ENCODE measurements at places on chromosomes 5 and 9.

GRCh38 chr5:112604732-112605630 is 132.7 kb upstream of the APC start:
- no peak for DNase-seq

- DNase-seq: peak; percentile 42
Measured at GRCh38 chr9:109652971-109653370, 127.0 kb upstream of the PALM2AKAP2 start.

- DNase-seq: peak; percentile 73
Measured at GRCh38 chr5:16784088-16784487, 152.0 kb downstream of the MYO10 start.

DNA sequence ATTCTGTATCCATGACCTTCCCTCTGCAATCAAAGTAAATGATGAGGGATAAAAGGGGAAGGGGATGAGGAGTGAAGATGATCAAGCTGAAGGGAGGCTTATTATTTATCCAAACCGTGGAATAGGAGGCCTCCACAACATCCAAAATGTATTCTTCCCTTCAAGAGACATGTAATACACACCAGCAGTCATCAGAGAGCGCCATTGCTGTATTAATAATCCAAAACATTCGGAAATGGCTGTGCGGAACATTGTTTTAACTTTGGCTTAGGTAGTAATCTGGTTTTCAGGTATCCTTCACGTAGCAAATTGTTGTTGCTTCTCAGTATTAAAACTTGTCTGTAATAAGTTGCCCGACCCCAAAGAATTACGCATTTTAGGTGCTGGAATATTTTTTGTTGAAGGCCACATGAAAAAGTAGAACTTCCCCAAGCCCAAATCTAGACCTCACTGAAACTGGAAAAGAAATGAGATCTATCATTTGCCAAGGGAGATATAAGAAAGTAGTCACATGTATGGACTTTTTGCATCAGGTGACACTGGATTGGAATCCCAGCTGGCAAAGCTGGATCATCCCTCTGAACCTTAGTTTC is 2.6 kb upstream of the BOD1 start:
- DNase-seq: peak; percentile 70

GRCh38 chr5:132459031-132459982 is 31.3 kb downstream of the IRF1 start:
- peak; percentile 85 for DNase-seq

GRCh38 chr9:14251154-14252071 is 62.5 kb downstream of the NFIB start:
- DNase-seq: peak; percentile 96

DNA sequence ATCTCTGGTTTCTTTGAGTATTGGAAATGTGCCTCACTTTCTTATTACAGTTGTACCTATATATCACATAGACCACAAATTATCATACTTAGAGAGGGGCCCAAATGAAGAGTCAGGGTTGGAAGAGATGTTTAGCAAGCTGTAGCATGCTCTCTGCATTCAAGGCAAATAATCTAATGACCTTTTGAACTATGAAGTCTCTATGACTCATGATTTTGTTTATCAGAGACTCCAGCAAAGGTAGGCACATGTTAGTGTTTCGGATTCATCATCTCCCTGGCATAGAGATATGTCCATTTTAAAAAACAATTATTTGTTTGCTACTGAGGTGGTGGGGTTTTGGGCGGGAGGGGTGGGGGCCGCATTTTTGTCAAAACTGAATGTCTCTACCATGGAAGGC is 2000.1 kb downstream of the EFNA5 start:
- no peak for DNase-seq

DNA sequence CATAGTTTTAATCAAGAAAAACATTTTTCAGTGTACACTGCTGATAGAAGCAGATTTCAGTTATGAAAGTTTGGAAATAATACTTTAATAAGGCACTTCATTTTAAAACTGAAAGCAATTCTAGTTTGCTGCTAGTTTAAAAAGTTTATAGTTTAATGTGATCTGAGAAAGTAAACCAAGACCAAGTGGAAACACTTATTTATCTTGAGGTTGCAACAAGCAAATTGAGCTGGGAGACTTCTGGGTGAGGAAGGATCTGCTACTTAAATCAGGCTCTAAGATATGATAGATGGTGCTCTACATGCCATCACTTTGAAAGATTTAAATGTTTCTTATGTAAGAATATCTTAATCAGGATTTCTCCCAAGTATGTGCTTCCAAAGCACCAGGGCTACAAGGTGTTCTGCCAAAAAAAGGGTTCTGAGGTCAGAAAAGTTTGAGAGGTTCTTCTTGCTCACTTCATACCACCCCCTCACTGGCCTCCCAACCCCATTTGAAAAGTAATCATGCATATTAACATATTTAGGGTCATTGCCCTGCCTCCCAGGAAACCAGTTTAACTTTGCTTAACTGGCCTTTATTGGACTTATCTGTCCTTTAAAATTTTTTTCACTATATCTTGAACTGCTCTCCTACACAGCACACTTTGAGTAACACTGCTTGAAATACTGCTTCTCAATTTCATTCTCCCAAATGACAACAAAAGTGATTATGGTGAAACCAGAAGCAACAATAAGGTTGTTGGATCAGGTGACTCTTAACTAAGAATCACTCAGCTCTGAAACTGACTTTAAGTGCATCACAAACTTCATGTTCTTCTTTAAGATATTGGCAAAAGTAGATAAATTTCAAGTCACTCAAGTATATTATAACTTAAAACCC is 15.5 kb downstream of the SLC44A1 start:
- DNase-seq: no peak

DNA sequence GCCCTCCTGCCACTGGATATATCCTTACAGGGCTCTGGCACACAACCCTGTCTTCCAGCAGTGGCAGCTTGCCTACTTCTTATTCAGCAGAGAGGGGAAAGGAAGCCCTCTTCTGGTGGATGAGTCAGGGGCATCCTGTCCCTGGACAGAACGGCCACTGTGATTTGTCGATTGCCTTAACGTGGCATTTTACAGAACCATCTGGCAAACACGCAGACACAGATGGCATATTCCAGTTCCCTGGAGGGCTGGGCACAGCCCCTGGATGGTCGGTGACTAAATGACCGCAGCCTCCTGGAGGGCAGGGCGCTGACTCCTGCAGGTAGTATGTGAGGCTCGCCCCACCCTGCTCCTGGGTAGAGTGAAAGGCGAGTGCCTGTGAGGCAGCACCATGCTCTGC is 62.1 kb downstream of the DCP2 start:
- peak; percentile 81 for DNase-seq

GRCh38 chr5:150061538-150061995 is 24.8 kb downstream of the CSF1R start:
- DNase-seq: no peak

DNA sequence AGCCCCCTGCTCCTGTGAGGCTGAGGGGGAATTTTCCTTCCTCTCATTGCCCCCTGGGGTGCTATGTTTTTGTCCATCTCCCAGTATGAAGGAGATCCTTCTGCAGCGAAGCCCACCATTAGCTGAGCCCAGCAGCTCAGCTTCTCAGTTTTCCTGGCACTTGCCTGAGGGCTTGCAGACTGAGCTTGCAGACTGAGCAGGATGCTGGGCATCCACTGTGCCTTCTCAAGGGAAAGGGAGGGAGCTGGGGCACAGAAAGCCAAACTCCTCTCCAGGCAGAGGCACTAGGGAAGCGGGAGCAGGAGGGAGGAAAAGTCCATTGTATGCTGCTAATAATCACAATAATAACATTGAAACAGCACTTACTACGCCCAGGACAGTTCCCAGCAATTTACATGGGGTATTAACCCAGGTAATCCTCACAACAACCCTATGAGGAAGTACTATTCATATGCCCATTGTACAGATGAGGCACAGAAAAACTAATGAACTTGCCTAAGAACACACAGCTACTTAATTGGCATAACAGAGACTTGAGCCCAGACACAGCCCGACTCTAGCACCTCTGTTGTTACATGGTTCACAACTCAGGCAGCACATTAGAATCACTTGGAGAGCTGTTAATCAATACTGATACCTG is 86.9 kb upstream of the SSBP2 start:
- DNase-seq: no peak

DNA sequence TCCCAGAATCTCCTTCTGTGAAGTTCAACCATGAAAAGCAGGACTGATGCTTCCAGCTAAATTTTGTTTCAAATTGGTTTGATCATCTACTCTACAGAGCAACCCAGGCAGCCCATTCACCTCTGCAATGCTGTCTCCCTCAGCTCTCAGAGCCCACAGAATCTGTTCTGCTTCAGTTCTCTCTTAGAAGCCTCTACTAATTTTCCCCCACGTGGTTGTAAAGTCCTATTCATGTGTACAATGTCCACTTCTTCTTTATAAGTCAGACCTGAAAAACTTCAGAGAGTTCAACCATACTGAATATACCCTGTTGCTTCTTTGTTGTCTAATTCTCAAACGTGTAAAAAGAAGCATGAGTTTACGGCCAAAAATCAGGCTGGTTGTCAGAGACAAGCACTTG is 21.3 kb upstream of the FAM13B start:
- DNase-seq: no peak

- DNase-seq: no peak
Measured at GRCh38 chr5:132684922-132685720, 11.3 kb downstream of the IL4 start.

- peak; percentile 51 for DNase-seq
Measured at GRCh38 chr5:148790545-148791333, 35.7 kb upstream of the ADRB2 start.

DNA sequence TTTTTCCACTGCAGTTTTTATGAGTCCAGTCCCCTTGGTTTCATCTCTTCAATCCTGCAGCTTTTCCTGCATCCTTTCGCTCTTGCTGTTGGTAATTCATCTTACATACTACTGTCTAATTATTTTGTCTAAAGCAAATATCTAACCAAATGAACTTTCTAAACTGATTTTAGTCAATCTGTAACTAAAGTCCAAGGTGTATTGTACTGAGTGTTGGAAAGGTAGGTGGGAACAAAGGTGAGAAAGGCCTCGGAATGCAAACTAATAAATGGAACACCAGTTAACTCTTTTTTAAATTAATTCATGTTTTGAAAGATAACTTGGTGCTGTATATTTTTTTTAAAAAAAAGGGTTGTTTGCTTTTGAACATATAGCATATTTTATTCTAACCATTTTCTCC is 152.7 kb upstream of the CYLC2 start:
- no peak for DNase-seq

GRCh38 chr9:81847181-81847915 is 80.9 kb upstream of the SPATA31D4 start:
- no peak for DNase-seq

DNA sequence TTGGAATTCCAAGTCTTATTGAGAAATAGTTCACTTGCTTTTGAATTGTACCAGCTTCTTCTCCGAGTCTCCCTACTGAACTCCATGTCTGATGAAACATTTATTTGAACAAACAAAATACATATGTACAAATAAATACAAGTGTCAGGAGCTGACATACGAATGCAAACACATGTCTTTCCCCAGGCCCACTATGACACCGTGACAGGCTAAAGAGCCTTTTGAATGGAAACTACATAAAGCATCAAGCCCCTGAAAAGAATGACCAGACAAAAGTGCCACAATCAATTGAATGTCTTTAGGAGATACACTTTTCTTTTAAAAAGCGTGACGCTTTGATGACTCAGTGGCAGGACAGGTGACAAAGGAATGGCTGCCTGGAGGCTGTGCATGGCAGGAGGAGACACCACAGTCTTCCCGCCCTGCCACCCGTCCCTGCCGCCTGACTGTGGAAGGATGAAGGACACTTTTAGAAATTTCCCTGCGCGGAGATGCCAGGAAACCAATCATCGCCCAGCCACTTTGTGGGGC is 112.4 kb upstream of the BNC2 start:
- DNase-seq: no peak

- DNase-seq: no peak
Measured at GRCh38 chr5:41120600-41120999, 49.5 kb upstream of the MROH2B start.

- DNase-seq: no peak
Measured at GRCh38 chr9:128633601-128634000, 23.0 kb downstream of the DYNC2I2 start.

- DNase-seq: no peak
Measured at GRCh38 chr9:130952065-130952762, 13.2 kb upstream of the FIBCD1 start.

GRCh38 chr9:35490155-35490909 is 421 bp downstream of the RUSC2 start:
- no peak for DNase-seq

GRCh38 chr9:137550231-137550621 is at the start of gene PNPLA7:
Gene PNPLA7 (minus strand): TSS chr9:137550402. CDS start chr9:137550197, 205 bp downstream.
- DNase-seq: peak; percentile 76

DNA sequence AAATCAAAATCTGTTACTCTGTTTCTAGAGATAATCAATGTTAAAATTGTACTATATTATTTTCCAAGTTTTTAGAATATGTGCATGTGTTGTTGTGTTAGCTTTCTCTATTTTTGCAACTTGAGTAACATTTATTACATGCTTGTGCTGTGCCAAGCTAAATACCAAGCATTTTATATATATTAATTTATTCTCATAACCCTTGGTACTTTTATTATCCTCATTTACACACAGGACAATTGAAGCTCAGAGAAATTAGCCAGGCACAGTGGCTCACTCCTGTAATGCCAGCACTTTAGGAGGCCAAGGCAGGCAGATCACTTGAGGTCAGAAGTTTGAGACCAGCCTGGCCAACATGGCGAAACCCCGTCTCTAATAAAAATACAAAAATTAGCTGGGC is 254.0 kb upstream of the DMRT1 start:
- no peak for DNase-seq

DNA sequence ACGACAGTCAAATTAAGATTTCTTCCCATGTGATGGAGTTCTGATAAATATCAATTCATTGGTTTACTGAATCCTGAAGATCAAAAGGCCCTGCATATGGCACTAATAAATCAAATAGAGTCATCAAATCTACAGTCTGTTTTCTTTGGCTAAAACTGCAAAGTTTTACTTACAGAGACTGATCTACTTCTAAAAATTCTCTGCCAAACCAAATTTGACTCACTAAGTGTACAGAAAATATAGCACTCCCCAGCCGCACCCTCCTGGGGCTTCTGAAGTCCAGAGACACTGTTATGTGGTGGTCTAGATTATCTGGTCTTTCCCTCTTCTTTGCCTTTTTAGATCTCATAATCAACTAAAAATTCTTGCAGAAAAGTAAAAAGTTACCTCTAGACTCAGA is 237.7 kb downstream of the MLLT3 start:
- no peak for DNase-seq

GRCh38 chr5:34552686-34553085 is 103.4 kb upstream of the RAI14 start:
- DNase-seq: peak; percentile 22

DNA sequence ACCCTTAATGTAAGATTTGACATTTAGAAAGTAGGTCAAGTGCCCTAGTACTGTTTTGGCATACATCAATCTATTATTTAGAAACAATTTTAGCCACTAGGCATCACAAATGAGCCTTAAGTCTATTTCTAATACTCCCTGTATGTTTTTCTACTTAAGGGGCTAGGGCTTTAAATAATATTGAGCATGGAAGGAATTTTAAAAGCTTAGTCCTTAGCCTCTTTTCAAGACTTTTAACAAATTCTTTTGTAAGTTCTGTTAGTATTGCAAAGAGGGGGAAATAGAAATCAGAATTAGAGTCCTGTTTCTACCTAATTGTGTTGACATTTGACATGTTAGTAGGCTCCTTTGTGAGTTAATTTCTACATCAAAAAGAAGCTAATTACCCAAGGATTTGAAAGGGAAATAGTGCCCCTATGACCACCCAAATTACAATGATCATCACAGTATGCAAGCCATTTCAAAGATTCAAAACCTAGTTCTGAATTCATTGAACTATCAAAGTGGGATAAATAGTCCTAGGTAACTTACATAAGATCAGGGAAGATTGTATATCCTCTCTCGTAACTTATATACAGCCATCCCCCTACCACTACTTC is 647.8 kb upstream of the ACO1 start:
- no peak for DNase-seq

- peak; percentile 47 for DNase-seq
Measured at GRCh38 chr5:113283558-113283957, 151.2 kb downstream of the TSSK1B start.

- DNase-seq: no peak
Measured at GRCh38 chr5:7250611-7251010, 145.3 kb upstream of the ADCY2 start.

All from kidney tubule cell (primary cell).